Activated CD4-positive, alpha-beta T cell treated with anti-CD3 and anti-CD28 coated beads for 4 hours (primary cell): ENCODE measurements at places on chromosomes 12 and 14.
A peak's percentile ranks its signal among the peaks of the same experiment; 100 is the strongest.

DNA sequence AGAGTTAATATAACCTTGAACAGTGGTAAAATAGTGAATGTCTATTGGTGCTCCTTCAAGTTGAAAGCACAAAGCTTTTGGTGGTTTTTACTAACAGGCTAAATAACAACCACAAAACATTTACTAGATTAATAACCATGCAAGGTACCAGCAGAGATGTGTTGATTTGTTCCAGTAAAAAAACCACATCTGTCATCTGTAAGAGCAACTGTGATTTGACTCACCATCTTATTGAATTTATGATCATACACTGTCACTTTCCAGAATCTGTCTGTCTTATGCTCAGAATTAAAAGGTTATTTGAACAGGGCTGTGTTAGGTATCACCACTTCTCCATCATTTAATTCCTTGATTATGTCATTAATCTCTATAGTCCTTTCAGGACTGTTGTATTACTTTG lies 107.0 kb upstream of the PTHLH start:
- DNase-seq: no peak

DNA sequence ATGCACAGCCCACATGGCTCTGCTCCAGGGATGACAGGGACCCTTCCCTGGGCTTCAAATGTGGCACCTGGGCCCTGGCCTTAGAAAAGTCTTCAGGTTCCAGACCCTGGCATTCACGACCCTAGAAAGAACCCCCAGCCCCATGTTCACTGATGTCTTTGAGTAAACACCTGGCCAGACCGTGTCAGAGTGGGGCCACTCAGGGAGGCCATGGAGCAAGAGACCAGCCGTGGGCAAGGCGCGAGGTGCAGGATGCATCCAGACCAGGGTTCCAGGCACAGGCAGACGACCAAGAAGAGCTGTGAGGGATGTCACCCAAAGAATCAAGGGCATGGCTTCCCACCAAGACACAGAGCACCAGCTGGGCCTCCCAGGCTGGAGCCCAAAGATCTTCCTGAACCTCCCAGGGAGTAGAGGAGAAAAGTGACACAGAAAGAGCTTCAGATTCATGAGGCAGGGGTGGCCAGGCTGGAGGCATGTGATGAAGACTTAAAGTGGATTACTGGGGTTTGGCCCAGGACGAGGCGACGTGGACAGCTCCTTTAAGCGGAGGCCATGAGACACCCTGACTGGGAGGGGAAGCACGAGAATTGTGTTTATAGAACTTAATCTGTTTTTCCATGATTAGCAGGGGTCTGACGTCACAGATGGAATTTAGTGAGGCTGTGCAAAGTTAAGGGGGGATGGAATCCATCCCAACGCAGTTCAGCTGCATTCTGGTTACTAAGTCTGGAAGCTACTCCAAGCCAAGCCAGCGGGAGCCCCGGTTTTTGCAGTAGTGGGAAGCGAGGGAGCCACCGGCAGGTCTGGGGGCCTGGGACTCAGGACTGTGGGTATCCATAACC lies 61.6 kb downstream of the ARL6IP4 start:
- DNase-seq: no peak

- DNase-seq: no peak
These were observed 477 bp upstream of the DDX47 start for GRCh38 chr12:12812618-12813119.

DNA sequence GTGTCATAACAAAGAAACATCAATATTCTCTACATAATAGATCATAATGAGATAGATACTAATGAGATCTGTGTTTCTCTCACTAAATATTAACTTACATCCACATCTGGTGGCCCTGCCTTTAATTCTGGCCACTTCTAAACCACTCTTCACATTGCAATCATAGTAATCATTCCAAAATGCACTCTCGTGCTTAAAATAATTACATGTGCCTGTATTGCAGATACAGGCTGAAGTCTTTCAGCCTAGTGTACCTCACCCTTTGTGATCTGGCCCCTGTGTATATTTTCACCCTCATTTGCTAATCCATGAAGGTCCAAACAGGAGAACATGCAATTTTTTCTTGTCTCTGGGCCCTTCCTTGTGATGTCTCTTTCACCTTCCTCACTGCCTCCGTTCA lies 108.0 kb downstream of the LIN7A start:
- no peak for DNase-seq

DNA sequence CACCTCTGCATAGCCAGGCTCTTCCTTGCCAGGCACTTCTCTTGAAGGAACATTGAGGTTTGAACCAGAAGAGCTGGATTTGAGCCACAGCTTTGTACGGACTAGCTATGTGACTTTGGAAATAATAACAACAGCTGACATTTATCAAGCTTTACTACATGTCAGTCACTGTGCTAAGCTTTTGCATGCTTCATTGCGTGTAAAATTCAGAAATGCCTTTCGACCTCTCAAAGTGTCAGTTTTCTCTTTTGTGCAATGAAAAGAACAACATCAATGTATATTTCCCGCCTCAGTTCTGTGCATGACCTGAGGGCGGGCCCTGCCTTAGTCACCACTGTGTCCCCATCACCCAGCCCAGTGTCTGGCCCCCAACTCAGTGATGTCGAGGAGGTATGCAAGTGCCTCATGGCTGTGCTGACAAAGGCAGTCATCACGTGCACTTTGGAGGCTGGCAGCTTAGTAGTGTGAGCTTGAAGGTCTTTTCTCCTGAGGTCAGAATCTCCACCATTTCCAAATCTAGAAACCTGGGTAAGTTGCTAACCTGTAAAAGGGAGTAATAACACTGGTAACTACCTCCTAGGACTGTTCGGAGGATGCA lies 17.9 kb upstream of the AQP2 start:
- DNase-seq: no peak

DNA sequence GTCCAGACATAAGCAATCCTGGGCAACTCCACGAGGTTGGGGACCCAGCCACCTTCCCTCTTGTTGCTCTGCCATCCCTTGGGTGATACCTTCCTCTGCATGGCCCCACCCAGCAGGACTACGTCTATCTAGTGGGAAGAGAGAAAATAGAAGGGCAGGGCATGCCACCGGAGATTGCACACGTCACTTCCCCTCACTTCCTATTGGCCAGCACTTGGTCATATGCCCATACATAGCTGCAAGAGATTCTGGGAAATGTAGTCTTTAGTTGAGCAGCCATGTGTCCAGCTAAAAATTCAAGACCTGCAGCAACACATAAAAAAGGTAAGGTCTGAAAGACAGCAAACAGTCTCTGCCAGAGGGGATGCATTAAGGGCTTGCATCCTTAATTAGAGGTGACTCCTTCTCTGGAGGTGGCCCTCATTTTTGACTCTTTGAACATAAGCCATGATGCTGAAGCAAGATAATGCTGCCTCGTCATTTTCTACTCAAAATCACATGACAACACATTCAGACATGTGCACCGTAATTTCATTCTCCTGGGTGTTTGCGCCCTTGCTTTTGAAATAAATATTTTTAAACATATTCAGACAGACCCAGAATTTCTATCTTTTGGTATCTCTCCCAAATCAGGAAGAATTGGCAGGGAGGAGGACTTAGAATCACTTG lies 91.8 kb upstream of the PWP1 start:
- DNase-seq: no peak

GRCh38 chr14:24162093-24162492 lies 1.0 kb downstream of the IRF9 start:
- no peak for DNase-seq

DNA sequence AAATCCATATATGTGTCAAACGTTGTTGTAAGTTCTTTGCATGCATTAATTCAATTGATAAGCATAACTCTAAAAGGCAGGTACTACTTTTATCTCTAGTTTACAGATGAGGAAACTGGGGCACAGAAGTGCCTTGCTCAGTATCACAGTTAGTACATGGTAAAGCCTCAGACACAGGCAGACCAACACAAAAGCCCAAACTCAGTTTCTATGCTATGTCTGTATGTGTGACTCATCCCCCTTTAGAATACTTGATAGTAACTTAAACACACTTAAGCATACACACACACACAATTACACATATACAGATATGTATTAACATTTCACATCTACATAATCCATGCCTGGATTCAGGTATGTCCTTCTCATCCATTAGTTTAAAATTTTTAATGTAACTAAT lies 88.0 kb downstream of the EPS8 start:
- no peak for DNase-seq

- DNase-seq: no peak
These were observed 10.9 kb upstream of the MYH7 start for GRCh38 chr14:23446291-23446851.

- no peak for DNase-seq
These were observed 225.4 kb upstream of the CAND1 start for GRCh38 chr12:67043771-67044170.

GRCh38 chr12:88998421-88998820 lies 353.9 kb downstream of the DUSP6 start:
- DNase-seq: no peak

- no peak for DNase-seq
These were observed 243.9 kb upstream of the LRIG3 start for GRCh38 chr12:59164226-59164625.

- no peak for DNase-seq
These were observed 3.7 kb upstream of the SELPLG start for GRCh38 chr12:108637222-108637971.

- no peak for DNase-seq
These were observed 27.7 kb upstream of the CAND1 start for GRCh38 chr12:67241482-67241881.

- no peak for DNase-seq
These were observed 168.7 kb upstream of the TMCC3 start for GRCh38 chr12:94819011-94819410.

DNA sequence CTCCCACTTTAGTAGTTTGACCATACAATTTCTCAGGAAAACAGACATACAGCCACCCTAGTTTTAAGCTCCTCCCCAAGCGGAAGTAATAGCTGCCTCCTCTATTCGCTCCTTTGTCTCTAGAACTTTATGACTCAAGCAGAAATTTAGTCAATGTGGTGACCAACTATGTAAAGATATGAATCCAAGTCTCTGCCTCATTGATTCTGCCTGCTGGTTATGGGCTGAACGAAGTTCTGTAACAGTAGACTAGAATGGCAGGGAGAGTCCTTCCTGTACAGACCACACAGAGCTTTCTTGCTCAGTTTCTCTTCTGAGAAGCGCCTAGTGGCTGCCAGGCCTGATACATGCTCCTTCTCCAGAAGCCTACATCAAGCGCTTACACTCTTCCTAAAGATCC lies 19.1 kb downstream of the KICS2 start:
- no peak for DNase-seq

GRCh38 chr12:1632702-1633101 lies 3.7 kb downstream of the WNT5B start:
- DNase-seq: no peak

DNA sequence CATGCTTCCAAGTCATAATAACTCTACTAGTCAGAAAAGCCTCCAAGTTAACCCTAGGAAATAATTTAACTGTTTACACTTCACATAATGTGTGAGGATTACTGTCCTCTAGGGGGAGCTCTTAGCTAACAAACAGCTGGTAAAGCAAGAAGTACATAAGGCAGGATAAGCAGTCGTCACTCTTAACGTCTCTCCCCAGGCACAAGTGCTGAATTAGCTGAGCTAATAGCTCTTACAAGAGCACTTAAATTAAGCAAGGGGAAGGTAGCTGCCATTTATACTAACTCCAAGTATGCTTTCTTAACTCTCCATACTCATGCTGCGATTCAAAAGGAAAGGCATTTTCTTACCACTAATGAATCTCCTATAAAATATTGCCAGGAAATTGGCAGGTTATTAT lies 79.3 kb upstream of the TSPAN11 start:
- DNase-seq: peak; percentile 28

GRCh38 chr14:52458721-52459085 lies 93.6 kb downstream of the TXNDC16 start:
- no peak for DNase-seq

DNA sequence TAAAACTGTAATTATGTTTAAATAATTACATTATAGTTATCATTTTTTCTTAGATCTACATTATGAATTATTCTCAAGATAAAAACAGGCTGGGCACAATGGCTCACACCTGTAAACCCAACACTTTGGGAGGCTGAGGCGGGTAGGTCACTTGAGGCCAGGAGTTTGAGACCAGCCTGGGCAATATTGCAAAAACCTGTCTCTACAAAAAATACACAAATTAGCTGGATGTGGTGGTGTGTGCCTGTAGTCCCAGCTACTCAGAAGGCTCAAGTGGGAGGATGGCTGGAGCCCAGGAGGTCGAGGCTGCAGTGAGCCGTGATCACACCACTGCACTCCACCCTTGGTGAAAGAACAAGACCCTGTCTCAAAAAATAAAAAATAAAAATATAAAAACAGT lies 40.3 kb upstream of the KCNJ8 start:
- DNase-seq: no peak

- DNase-seq: no peak
These were observed 148.2 kb upstream of the LMNTD1 start for GRCh38 chr12:25701290-25701689.

DNA sequence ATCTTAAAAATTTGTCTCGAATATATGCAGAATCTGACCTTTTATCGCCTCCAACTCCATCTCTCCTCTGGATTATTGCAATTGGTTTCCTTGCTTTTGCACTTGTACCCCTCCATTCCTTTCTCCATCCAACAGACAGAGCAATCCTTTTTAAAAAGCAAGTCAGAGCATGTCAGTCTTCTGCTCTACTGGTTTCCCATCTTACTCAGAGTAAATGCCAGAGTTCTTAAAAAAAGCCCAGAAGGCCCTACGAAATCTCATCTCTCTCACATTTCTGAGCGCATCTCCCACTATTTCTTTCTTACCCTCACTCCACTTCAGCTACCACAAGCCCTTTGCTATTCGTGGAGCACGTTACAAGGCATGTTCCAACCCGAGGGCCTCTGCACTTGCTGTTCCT lies 236.9 kb upstream of the DDHD1 start:
- no peak for DNase-seq

GRCh38 chr12:79737875-79738718 lies 47.3 kb upstream of the PAWR start:
- DNase-seq: peak; percentile 3

GRCh38 chr12:32870716-32871115 lies 25.9 kb downstream of the PKP2 start:
- no peak for DNase-seq

GRCh38 chr12:63294327-63294632 lies 143.3 kb upstream of the AVPR1A start:
- no peak for DNase-seq

DNA sequence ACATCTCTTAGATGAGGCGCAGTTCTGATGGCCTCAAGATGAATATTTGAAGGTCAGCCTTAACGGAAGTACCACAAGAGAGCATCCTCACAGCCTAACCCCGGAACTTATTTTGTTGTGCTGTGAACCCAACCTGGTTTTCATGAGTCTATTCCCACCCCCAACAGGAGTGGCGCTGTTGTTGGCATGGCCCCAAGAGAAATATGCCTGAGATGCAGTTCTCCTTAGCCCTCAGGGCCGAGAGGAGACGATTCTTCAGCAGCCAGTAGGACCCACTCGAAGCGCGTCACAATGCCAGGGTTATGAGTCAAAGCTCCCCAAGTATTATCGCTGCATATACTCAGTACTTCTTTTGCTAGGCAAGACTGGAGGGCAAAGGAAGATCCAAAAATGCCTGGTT lies 24.5 kb upstream of the BCL11B start:
- DNase-seq: no peak
